ENCODE measurements at places on chromosomes 16 and 17. TPM values are rescaled to one million over a fixed set of nuclear protein-coding genes. Genes with fewer than 3 reads are reported as not detected.

Gene KCNG4
- not detected for total RNA-seq

Gene EME1
- 2.4 TPM for total RNA-seq

DNA sequence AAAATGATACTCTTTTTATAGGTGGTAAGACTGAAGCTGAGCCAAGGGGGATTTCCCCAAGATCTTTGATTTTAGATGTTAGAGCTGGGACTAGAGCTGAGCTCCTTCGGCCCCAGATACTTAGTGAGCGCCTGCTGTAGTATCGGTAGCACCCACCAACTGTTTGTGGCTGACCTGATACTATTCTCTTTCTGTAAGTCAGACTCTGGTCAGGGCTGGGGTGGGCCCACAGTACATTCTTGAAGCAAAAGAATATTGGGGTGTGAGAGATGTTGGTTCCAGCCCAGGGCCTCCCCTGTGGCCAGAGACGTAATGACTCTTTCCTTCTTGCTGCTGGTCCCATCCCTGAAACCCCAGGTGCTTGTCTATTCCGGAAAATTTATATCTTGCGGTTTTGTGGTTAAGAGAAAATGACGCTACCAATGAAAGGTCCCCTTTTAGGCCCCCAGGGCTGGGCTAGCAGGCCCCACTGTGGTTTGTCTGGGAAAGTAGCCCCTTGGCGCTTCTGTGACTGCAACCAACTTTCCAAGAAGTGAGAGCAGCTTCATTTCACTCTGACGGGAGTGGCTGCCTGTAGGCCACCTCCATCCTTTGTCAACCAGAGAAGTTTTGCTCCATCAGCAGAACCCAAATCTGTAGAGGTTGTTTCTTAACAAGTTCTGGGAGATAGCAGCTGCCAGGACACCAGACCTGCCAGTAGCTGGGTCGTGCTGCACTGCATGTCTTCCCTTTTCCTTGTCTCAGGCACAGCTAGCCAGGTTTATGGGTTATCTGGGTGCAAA lies 86.4 kb upstream of the LGALS9 start:
- ATAC-seq: no peak

- no peak for ATAC-seq
Measured at GRCh38 chr16:88444826-88445582, 8.1 kb upstream of the ZFPM1 start.

GRCh38 chr17:31757097-31757496 lies 101.9 kb downstream of the COPRS start:
- ATAC-seq: no peak

DNA sequence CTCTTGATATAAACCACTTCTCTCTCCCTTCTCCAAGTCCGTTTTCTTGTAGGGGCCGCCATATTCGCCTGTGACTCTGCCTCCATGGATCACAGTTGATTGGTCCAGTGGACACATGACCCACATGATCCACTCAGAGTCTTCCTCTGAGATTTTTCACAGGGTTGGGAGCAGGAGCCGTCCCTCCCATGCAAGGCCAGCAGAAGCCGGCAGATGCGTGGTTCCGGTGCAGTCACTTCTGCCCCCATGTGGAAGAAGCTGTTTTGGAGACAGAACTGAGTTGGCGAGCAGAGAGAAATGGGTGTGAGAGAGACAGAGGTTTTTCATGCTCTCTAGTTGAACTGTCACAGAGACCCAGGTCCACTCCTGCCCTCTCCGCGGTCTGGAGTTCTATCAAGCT lies 83.3 kb downstream of the C16orf95 start:
- no peak for ATAC-seq

DNA sequence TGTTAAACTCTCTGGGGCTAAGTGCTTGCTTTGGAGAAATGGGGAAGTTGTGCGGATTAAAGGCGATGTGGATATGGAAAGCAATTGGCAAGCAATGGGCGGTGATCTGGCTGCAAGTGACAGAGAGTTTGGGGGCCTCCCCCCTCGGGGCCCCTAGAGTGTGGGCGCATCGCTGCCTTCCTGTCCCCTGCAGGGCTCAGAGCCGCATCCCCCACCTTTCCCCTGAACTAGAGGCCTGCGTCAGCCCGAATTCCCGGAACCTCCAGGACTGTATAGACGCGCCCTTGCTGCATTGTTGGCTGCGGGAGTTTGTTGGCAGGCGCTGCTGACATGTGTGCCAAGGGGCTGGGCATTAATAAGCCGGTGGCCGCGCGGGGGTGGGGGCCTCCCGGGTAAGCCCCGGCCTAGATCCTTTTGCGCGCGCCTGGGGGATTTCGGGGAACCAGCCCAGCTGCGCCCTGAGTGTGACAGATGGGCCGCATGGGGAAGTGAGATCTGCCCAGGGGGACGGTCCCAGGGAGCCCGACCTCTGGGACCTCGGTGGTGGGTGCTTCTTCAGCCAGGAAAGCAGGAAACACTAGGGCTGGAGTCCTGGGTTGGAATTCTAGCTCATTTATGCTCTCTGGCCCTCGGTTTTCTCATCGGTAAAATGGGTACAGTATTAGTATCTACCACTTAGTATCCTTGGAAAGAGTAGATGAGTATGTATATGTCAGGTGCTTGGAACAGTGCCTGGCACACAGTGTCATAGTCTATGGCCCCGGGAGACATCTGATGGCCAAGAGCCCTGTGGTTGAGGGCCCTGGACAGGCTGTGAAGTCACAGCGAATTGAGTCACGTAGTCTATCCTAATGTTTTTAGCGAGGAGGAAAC lies 1.0 kb downstream of the EEF2K start:
- peak; percentile 71 for ATAC-seq

GRCh38 chr17:7880076-7880868 lies 8.3 kb upstream of the CHD3 start:
- no peak for ATAC-seq

DNA sequence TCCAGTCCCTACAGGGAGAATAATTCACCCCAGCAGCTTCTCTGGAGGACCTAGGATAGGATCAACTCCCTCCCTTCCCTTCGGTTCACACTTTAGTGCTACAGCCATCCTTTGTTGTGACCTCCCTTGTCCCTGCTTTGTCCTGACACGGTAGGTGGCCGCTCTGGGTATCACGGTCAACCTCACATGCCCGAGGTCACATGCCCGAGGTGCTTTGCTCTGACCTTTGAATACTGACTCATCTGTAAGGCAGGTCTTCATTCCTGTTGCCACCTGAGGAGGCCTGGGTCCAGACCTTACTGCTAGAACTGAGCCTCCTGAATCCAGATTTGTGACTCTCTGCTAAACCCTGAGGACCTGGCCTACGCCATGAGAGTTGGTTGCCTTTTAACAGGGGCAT lies 19.7 kb downstream of the ALKBH5 start:
- ATAC-seq: peak; percentile 7
